ENCODE measurements at places on chromosomes 16 and 17.

DNA sequence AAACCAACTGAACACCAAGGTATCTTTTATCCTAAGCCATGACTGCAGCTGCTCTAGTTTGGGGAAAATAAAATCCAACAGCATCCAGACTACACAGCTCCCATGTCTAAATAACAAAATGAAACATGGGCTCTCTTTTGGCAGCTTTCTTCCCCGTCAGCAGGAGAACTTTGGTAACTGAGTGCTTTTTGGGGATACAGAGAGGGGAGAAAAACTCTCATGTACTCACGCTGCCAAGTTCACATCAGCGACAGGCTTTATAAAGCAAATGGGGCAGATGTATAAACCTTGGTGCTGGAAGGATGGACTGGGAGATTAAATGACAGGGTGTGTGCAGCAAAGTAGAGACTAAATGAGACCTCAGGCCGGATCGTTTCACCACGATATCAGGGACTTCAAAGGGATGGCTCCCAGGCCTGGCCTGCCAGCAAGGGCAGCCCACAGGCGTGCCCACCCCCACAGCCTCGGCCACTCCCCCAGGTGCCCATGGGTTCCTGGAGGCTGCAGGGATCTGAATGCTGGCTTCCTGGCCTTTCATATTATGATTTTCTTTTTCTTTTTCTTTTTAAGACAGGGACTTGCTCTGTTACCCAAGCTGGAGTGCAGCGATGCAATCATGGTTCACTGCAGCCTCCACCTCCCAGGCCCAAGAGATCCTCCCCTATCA lies 174.6 kb downstream of the ZNF423 start:
- DNase-seq = no peak

- no peak for DNase-seq
Observed at GRCh38 chr17:28325211-28325610, 6.2 kb downstream of the TMEM97 start.

GRCh38 chr17:33072421-33073161 lies 80.9 kb downstream of the SPACA3 start:
- DNase-seq = no peak

GRCh38 chr16:15607700-15608396 lies 35.1 kb downstream of the MARF1 start:
- DNase-seq = no peak

- DNase-seq = peak; percentile 21
Observed at GRCh38 chr16:15777533-15778203, 79.2 kb downstream of the MYH11 start.

DNA sequence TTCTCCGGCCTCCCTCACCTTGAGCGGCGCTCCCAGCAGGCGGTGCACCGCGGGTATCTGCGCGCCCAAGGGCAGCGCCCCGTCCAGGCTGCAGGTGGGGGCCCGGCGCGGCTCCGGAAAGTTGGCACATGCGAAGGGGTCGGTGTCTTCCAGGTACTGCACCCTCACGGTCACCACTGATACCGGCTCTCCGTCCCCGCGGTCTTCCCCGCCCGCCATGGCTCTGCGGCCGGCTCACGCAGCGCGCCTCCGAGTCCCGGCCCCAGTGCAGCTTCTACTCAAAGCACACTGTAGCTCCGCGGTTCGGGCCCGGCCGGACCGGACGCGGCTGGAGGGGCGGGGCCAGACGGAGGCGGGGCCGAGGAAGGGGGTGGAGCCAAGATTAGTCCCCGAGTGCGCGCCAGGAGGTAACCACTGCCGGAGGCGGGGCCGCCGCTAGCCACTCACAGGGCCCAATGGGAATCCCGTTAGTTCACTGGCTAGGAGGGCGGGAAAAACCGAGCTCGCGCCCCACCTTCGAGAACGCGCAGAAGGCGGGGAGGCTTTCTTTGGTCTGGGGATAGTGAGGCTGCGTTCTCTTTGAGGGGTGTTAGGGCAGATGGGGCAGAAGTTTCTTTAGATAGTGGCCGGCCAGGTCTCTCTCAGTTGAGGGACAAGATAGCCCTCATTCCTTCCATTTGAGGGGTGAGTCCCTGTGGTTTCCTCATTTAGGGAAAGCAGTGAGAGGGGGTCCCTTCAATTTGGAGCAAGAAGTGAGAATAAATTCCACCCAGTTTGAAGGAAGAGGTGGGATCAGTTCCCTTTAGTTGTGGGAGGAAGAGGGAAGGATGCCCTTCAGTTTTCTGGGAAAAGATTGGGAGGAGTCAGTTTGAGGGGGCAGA lies at the start of gene FHOD1:
Gene FHOD1, minus strand, starts transcription at position 290 of the 881 bp plus-strand sequence. Its CDS starts 71 bp downstream, at position 219.
- peak; percentile 99 for DNase-seq

DNA sequence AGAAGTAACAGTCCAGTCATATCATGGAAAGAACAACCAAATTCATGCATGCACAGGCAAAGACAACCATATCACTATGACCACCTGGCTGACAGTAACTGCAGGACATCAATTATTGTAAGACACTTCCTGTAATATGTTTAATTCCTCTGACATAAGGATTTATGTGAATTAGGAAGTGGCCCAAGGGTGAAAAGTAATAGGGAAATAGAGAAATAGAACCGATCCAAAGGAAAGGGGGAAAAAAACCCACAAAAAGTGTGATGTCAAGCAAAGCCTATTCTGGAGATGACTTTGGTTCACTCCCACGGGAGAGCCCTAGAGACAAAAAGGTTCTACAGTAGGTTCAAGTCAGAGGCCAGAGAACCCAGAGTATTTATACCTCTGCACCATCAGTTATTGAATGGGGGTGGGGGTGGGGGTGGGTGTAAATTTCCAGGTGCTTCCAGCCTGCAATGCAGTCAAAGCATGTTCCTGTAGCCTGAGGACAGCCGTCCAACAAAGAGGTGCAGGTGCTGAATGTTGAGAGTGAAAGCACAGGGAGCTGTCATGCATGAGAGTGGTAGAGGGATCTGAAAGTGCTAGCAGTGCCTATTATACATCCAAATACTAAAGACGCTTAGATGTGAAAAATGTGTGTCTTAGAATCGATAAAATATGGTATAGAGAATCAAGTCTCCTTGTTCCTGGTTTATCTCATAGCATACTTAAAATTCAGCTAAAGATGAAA lies 95.6 kb upstream of the HLF start:
- DNase-seq = no peak

DNA sequence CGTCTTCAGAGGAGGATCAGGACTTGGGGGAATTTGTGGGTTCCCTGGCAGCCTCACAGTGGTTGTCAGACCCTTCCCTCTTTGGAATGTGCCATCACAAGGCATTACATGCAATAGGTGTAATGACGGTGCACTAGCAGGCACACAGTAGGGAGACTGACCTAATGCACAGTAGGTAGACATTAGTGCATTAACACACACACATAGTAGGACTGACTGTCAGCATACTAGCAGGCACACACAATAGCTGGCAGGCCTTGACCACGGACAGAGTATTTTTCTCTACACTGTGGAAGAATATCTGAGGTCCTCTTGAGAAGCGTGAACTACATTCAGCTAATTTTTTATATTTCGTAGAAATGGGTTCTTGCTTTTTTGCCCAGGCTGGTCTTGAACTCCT lies 10.9 kb upstream of the UBALD2 start:
- no peak for DNase-seq
